Activated T-helper 17 cell treated with anti-CD3 and anti-CD28 coated beads, Interleukin-2, amount 50 U/mL, for 72 hours (primary cell): ENCODE measurements at places on chromosomes 11 and 22.

GRCh38 chr11:97158243-97158642 lies 768.4 kb downstream of the JRKL start:
- no peak for ATAC-seq

- no peak for ATAC-seq
Observed at GRCh38 chr11:113664069-113664980, 41.8 kb downstream of the TMPRSS5 start.

GRCh38 chr11:116070520-116070919 lies 566.3 kb upstream of the CADM1 start:
- no peak for ATAC-seq

GRCh38 chr22:27295040-27295439 lies 506.5 kb downstream of the MN1 start:
- no peak for ATAC-seq

GRCh38 chr11:69860796-69861445 lies 41.7 kb upstream of the FGF3 start:
- ATAC-seq = no peak

- ATAC-seq = no peak
Observed at GRCh38 chr11:3221408-3222002, 2.9 kb upstream of the MRGPRG start.

DNA sequence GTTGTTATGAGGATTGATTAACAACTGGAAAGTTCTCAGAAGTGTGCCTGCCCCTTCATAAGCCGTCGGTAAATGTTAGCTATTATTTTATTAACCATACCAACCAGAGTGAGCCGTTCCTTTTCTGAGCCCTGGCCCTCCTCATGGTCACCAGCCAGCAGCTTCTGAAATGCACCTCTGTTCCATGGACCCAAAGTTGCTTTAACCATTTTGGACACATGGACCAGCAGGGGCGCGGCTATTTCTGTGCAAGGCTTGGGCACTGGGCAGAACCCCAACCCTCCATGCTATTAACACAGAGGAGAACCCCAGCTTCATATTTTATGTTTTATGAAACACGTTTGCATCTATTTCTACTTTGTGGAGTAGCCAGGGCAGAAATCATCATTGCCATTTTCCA lies 18.6 kb upstream of the SCGB1A1 start:
- ATAC-seq = no peak

GRCh38 chr11:86702220-86702983 lies 30.0 kb upstream of the ME3 start:
- ATAC-seq = no peak

GRCh38 chr11:97202613-97203292 lies 812.9 kb downstream of the JRKL start:
- ATAC-seq = no peak

DNA sequence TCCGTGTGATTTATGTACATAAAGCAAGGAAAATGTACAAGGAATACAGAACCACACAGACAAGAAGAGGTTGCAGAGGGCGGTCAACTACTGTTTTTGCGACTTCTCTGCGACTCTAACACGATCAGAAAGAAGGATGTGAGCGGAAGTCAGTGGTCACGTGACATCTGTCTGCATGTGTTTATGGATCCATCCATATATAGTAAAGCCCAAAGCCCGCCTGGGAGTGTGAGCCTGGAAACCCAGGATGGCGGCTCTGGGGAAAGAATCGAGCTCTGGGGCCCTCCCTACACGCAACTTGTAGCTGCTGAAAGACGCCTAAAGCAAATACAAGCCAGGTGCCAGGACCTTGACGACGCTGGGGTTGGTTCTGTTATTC lies 8.8 kb downstream of the OSBPL5 start:
- no peak for ATAC-seq

DNA sequence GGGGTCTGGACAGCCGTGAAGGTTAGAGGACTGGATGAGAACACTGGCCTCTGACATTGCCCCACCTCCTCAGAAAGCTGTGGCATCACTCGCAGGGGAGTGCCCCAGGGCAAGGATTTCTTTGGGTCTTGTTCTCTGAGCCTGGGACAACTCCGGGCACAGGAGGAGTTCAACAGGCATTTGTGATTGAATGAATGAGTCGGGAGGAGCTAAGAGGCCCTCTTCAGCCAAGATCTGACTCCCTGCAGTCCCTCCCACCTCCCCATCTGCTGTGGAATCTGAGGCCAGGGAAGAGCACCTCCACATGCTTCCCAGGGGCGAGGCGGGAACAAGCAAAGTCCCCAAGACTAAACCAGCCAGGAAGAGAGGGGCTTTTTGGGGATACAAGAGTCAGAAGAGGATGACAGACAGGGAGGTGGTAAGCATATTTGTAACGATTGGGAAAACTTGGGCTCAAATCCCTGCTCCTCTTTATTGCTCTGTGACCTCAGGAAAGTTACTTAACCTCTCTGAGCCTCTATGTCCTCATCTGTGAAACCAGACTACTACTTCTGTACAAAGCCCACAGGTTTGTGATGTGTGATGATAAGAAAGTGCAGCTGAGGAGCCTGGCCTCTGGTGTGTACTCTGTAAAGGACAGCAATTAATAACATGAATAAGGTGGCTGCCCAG lies 6.4 kb downstream of the TP53I11 start:
- no peak for ATAC-seq

DNA sequence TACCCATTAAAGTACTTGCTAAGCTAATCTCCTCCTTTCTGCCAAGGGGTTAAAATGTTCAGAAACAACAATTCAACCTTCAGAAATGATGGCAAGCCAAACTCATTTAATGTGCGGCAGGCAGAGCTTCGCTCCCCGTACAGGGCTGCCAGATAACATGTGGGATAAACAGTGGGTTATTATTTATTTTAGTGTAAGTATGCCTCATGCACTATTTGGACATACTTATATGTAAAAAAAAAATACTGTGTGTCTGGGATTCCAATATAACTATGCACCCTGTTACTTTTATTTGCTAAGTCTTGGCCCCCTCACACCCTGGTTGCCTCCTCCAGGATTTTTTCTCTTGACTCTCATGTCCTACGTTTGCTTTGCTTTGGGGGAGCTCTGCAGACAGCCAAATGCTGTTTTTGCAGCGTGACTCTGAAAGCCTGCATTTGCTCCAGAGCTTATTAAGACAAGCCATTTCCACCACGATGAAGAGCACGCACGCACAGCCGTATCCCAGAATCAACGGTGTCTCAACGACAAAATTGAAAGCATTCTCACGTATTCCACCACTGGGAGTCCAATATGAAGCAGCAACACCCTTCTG lies 86.5 kb upstream of the SHANK2 start:
- ATAC-seq = no peak

DNA sequence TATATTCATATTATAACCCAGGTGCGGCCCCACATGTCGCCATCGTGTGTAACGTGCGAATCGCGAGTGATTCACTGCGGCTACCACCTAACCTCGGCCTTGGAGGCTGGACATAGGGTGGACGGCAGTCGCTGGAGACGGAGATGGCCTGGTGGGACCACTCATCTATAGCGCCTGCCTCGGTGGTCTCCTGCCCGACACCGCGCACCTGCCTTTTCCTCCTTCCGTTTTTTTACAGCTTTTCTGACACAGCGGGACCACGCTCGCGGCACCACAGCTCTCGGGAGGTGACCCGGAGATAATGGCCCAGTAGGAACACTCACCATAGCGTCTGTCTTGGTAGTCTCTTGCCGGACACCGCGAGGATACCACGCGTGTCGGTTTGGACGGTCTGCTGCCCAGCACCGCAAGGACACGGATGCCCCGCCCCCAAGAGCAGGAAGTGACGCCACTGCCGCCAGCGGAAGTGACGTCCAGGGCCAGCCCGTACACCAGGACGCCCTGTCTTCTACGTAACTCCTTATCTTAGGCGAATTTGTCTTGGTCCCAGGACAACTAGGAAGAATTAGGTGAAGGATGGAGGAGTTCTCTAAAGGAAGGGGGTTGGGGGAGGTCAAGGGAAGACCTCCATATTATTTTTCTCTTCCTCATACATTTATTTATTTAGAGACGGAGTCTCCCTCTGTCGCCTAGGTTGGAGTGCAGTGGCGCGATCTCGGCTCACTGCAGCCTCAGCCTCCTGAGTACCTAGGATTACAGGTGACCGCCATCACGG lies 6.4 kb downstream of the SNU13 start:
- ATAC-seq = peak; percentile 97

GRCh38 chr11:115660030-115660805 lies 156.0 kb upstream of the CADM1 start:
- no peak for ATAC-seq

DNA sequence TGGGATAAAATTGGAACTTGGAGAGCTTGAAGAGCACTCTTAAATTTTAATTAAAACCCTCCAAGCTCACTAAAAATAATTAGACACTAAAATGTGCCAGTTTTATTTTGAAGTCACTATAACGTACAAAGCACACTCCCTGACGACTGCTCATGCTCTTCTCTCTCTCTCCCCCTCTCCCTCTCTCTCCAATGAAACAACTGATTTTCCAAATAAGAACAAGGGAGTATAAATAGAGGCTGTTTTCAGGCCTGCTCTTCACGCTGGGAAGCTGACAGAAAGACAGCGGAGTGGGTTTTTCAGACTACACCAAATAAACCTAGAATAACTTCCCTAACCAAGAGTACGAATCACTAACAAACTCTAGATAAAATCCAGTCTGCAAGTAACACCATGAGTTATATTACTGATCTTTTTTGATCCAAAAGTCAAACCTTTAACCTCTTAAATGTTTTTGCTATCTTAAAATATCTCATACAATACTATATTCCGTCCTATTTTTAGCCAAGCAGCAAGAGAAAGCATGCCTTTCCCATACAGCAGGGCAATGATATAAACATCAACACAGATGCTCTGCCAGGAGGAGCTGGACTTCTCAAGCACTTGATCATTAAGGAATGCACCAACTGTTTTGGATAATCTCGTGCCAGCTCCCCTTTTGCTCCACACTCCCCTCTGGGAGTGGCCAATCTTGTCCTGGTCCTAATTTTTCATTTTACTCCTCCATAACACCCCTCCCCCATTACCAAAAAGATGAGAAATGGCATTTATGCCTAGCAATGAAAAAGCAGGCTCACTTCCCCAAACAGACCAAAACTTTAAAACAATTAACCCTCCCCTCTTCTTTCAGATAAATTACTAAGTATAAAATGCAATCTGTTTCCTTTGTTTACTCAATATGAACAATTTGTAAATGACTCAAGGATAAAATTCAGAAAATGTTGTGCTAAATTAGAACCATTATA lies 116.9 kb downstream of the SOX6 start:
- ATAC-seq = no peak

GRCh38 chr11:63574856-63575602 lies 11.8 kb upstream of the PLAAT2 start:
- no peak for ATAC-seq

DNA sequence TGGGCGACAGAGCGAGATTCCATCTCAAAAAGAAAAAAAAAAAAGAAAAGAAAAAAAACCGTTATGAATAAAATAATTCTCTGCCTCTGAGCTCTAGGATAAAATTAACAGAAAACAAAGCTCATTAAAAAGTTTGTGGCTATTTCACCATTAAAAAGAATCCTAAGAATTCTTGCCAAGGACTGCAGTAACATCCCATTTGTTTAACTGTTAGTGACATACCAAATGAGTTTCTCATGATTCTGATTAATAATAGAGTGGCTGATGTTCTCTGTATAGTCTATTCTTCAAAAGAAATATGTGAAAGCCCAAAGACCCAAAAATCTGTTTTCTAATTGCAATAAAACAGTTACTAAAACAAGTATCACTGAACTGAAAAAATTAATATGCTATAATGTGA lies 19.7 kb downstream of the CLNS1A start:
- no peak for ATAC-seq

GRCh38 chr11:71988050-71988449 lies 10.7 kb upstream of the IL18BP start:
- ATAC-seq = no peak

GRCh38 chr11:122882189-122882856 lies at the start of gene JHY:
Gene JHY, plus strand, starts transcription at chr11:122882759. Its CDS starts 3,091 bp downstream, at chr11:122885850.
- ATAC-seq = no peak

DNA sequence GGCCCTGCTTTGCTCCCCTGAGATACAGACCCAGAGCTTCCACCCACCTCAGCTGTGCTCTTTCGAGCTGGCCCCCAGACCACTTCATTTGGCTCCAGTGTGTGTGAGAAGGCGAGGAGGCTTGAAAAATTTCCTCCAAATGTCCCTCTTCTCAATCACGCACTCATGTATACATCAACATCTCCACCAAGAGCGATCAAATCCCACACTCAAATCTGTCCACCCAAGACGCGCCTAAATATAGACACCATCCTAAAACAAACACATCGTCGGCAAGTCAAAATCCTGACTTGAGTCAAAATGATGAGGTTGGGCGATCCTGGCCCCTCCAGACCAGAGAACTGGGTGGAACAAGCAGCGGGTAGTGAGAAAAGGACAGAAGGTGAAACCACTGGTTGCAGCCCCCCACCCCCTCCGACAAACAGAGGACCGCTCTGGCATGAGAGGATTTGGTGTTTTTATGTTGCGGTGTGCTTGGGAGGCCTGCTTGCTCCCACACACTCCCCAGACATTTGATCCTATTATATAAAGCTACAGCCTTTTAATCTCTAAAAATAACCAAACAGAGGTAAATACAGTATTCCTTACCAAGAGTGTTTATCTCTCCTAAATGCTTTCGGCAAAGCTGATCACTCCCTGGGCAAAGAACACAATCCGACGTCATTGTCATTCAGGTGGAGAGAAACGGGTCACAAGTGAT lies 10.2 kb downstream of the MN1 start:
- no peak for ATAC-seq

DNA sequence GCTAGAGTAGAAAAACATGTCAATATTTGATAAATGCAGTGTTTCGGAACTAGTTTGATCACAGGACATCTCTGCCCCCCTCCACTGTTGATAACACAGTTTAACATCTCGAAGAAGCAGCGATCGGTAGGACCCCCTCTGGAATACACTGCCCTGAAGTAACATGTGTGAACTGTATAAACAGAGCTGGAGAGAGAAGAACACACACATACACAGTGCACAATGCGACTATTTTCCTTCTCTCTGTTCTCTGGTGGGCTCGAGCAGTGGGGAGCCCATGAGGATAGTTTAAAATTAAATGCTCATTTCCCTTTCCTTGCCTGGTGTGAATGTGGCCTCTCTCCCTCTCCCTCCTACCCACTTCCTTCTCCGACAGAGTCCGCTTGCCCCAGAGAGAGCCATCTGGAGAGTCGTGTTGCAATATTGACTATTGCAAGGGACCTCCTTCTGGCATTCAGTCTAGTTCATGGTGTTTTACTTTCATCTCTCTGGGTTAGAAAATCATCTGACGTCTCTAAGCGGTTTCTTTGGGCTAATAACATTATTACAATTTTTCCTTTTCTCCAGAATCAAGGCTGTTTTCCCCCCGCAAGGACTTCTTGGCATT lies 51.6 kb upstream of the BARX2 start:
- ATAC-seq = no peak

GRCh38 chr22:22605074-22605404 lies 39.4 kb upstream of the GGTLC2 start:
- ATAC-seq = no peak
